Hippocampal formation (tissue), 2 donors: ENCODE measurements at places on chromosomes 13 and 19.

DNA sequence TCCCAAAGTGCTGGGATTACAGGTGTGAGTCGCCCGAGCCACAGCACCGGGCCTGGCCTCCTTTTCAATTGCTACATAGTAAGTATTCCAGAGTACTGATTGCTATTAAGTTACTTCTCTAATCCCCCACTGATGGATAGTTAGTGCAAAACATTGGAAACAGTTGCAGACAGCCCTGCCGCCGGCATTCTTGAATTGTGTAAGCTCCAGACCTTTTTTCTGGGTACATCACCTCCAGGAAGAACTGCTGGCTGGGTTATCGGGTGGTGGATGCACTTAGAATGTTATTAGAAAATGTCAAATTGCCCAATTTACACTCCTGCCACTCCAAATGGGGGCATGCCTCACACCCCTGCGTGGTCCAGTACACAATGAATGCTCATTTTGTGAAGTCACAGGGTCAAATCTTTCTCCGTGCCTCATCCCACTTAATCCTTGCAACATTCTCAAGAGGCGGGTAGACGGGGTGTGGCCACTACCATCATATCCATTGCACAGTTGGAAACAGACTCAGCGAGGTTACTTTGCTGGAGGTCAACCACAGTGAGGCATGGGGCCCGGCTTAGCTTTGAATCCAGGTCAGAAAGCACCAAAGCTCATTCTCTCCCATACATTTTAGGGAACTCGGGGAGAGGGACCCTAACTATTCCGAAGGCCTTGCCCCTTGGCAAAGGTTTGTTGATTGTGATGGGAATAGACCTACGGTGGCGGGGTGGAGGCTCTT is 1.0 kb upstream of the KDM4B start:
- DNase-seq: no peak

DNA sequence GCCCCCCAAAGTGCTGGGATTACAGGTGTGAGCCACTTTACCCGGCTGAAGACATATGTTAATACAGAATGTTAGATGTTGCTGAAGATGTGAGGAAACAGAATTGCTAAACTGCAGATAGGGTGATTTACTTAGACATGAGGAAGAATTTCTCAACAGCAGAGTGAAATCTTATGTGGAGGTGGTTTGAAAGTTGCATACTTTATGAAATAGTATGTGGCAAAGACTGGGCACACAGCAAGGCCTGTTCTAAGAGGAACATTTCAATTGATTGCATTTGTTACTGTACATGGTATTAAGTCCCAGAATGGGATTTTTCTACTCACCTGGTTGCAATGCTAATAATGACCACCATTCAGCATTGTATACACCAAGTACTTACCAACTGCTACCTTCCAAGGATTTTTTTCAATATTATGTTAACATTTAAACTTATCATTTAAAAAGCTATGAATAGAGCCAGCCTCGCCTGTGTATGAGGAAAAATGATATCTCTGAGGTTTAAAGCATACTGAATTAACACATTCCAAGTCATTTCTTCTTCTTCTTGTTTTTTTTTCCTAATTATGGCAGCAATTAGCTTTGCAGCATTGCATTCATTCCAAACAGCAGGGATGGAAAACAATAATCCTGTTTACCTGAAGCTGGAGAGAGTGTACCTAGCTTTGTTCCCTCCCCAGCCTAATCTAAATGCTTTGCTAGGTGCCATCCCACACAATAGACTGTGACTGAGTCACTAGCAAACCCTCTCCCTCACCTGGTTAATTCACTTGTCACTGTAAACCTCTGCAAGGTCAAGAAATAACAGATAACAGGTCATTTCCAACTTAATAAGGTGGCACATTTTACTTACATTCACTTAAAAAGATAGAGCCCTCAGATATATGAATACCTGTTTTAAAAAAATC is 19.4 kb upstream of the KLF5 start:
- DNase-seq: no peak

- DNase-seq: no peak
Observed at GRCh38 chr13:92097337-92097903, 699.0 kb downstream of the GPC5 start.

DNA sequence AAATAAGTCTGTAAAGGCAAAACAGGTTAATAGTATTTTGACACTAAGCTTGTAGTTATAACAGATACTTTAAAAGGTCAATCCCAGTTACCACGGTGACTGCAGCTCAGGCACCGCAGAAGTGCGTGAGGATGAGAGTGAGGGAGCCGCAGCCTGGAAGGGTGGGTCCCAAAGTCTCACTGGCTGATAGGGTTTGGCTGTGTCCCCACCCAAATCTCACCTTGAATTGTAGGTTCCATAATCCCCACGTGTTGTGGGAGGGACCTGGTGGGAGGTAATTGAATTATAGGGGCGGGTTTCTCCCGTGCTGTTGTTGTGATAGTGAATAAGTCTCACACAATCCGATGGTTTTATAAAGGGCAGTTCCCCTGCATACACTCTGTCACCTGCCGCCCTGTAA is 40.0 kb upstream of the GAS6 start:
- no peak for DNase-seq

GRCh38 chr13:47117268-47117667 is 220.4 kb upstream of the HTR2A start:
- no peak for DNase-seq

GRCh38 chr13:72507416-72508199 is 219.8 kb downstream of the MZT1 start:
- no peak for DNase-seq

GRCh38 chr19:2097203-2097885 is 629 bp downstream of the IZUMO4 start:
- DNase-seq: no peak

- DNase-seq: no peak
Observed at GRCh38 chr19:4175669-4175931, 6.8 kb downstream of the SIRT6 start.
